ENCODE measurements at places on chromosomes 5 and 9. TPM values are rescaled to one million over a fixed set of nuclear protein-coding genes. Genes with fewer than 3 reads are reported as not detected.

Gene APBA1
- total RNA-seq: 1.7 TPM

DNA sequence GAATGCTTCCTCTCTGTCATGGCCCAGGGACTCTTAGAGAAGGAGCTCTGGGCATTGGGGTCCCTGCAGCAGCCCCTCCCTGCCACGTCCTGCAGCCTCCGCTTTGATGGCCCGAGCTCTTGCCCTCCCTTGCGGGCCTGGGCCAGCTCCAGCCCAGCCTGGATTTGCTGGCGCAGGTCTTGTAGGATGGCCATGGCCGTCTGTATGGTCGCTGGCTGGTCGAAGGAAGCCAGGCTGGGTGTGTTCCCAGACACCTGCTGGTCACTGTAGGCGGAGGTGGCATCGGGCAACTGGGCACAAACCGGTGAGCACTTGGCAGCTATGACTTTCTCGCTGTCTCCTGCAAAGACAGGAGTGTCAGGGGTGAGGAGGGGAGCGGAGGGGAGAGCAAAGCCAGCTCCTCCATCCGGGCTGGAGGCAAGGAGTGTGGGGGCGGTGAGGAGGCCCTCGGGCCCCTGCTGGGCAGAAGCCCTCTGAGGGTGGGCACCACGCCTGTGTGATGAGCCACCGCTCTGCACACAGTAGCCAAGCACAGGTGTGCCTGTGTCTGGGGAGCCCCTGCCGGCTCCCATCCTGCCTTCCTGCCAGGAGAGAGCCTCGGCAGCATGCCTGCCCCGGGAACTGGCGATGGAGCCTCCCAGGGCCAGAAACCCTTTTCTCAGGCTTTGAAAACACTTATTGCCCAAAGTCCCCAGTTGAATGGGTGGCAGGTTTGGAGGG is 12.4 kb downstream of the CCDC187 start:
- DNase-seq: no peak

- no peak for DNase-seq
Observed at GRCh38 chr5:76471406-76471805, 68.3 kb downstream of the IQGAP2 start.

GRCh38 chr5:111961862-111962261 is 204.9 kb upstream of the NREP start:
- no peak for DNase-seq

DNA sequence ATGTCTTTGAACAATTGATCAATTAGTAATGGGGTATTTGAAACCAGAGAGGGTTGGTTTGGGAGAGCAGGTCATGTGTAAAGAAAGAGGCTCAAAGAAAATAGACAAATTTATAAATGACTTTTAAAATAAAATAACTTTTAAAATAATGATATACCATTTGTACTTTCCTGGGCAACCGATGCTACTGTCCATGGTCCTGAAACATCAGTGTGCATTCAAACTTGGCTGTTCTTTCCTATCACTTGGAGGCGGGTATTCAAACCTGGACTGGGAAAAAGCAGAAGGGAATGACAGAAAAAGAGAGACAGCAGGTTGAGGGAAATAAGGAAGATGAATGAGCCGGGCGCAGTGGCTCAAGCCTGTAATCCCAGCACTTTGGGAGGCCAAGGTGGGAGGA is 1446.4 kb upstream of the WWC1 start:
- DNase-seq: no peak

DNA sequence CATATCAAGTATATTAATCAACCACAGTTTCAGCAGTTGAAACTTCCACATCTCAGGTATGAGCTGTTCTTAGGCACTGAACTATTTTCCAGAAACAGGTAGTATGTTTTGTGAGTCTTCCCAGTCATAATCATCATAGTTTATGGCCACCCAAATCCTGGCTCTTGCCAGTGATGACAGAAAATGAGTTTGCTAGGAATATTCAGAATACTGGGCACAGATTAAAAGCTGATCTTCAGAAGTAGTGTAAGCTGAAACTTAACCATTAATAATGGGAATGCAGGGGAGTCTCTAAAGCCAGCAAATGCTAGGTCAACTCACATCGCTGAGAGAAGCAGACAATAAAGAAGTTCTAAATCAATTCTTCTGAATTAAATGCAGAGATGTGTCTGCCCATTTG is 64.5 kb downstream of the PLPP1 start:
- no peak for DNase-seq

Gene ZNF454
- not detected for total RNA-seq

DNA sequence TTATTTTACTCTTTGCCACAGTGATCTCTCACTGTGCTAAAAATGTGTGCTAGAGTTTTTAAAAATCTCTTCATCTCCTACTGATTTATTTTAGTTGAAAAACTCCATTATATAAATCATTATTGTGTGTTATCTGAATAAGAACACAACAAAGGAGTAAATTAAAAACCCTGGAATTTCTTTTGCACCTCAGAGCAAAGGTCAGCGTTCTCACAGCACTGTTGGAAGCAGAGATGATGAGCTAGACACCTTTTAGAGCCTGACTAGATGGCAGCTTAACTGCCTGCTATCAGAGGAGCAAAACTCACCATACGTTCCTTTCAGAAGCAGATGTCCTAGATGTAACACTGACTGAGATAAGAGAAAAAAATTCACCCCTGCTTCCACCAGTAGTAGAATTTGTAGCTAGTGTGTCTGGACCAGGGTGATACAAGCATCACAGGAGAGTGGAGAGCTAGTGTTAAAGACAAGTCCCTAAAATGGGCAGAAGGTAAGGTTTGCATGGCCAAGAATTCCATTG is 147.1 kb downstream of the ENTREP1 start:
- no peak for DNase-seq

DNA sequence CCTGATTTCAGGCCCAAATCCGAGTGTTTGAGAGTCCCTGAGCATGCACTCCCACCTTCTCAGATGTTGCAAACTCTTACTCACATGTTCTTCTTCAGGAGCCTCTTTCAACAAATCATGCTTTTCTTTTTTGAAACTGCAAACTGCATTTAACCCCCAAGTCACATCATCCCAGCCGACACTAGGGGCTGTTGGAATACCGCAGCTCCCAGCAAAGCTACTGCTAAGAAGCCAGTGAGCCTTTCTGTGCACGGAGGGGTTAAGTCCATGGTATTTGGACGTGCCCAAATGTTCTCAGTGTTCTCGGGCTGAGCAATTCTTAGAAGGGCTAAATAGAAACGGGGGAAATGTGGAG is 282.9 kb downstream of the NFIB start:
- DNase-seq: peak; percentile 48

DNA sequence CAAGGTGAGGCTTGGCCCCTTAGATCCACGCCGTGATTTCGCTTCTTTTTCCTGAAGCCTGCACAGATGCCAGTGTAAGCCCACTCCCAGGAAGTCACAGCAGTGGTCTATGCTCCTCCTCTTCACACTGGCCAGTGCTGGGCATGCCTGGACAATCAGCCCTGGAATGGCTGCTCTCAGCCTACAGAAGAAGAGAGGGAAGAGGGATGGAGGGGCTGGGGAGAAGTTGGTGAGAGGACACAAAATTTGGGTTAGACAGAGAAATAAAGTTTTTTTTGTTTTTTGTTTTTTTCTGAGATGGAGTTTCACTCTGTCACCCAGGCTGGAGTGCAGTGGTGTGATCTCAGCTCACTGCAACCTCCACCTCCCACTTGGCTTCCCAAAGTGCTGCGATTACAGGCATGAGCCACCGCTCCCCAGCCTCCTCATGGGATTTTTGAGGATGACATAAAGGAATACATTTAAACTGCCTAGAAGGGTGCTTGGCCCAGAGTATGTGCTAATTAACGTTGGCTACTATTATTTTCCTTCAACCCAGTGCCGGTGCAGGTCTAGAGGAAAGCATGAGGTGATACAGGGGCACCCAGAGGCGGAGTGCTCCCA is 830 bp downstream of the S100Z start:
- DNase-seq: no peak

DNA sequence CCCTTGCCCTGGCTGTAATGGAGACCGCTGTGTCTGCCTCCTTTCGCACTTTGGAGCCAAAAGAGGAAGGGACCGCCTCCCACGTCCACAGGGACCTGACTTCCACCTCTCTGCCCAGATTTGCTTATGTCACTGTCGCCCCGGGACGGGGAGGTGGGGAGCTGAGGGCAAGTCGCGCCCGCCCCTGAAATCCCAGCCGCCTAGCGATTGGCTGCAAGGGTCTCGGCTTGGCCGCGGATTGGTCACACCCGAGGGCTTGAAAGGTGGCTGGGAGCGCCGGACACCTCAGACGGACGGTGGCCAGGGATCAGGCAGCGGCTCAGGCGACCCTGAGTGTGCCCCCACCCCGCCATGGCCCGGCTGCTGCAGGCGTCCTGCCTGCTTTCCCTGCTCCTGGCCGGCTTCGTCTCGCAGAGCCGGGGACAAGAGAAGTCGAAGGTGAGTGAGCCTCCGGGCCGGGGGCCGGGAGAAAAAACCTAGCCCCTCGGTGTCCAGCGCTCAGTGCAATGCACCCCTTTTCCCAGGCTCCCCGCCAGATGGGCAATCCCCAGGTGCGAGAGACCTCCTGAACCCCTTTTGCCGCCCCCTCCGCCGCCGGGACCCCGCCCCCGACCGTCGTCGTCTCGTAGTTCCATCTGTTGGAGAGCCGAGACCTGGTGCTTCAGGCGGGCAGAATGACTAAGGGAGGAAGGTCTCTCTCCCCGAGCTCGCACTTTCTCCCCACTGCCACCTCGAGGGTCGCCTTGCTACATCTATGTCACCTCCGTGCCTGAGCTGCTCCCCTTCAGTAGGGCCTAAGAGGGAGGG is at the start of gene GPX3:
Gene GPX3, plus strand, starts transcription at position 288 of the 807 bp plus-strand sequence. Its CDS starts 64 bp downstream, at position 352.
- DNase-seq: peak; percentile 94

DNA sequence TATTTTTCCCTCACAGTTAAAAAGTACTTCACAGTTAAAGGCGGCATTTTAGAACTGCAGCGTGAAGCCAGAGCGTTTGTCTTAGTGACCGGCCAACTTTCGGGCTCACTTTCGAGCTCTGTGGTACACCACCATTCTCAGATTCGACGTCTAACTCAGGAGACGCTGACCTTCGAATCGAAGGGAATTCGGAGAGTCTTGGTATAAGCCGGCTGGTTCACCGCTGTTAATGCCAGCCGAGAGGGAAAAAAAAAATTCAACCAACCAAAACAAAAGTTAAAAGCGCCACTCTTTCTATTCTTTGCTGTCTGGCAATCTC is 544 bp upstream of the SNX24 start:
- DNase-seq: no peak

DNA sequence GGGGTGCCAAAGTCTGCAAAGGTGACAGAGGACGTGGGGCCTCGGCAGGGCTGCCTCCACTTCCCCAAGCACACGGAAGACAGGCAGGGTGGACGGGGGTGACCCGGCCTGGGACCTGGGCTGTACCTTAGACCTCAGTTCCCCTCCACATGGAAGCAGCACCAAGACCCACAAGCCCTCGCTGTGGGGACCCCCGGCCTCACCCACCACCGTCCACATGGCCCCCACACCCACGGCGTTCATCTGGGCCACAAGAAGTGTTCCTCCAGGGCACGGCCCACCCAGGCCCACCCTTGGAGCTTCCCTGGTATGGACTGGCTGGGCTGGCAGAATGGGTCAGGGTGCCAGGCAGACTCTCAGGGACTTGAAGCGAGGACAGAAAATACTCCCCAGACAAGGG is 45.8 kb upstream of the NKD2 start:
- no peak for DNase-seq
